Calu3 (cell line): ENCODE measurements at places on chromosomes 7 and 10.
A peak's percentile ranks its signal among the peaks of the same experiment; 100 is the strongest.

- no peak for DNase-seq
These were observed 47.7 kb downstream of the LRRN3 start for GRCh38 chr7:111138586-111138985.

DNA sequence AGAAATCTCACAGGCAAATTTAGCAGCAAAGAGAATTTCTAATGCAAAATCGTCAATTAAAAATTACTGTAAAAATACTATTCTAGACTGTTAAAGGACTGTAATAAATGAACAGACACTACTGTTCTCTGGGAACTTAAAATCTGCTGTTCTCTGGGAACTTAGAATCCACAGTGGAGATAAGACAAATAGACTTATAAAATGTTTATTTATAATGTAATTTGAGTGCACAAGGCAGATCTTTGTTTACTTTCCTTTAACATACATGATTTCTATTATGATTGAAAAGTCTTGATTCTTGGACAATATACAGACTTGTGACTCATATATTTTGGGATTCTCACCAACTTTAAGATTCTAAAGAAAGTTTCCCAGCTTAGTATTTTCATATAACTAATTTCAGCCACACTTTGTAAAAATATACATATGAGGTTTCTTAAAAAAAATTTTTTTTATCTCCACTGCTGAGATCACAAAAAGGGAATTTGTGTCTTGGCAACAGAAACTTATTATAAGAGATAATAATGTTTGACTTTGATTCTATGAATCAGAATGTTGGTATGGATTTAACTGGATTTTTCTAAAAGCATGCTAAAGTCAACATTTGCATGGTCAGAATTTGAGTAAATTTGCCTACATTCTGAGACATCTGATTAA lies 166.3 kb upstream of the RHOBTB1 start:
- DNase-seq: no peak

GRCh38 chr7:101232141-101232850 lies 5.3 kb downstream of the CLDN15 start:
- DNase-seq: peak; percentile 73

DNA sequence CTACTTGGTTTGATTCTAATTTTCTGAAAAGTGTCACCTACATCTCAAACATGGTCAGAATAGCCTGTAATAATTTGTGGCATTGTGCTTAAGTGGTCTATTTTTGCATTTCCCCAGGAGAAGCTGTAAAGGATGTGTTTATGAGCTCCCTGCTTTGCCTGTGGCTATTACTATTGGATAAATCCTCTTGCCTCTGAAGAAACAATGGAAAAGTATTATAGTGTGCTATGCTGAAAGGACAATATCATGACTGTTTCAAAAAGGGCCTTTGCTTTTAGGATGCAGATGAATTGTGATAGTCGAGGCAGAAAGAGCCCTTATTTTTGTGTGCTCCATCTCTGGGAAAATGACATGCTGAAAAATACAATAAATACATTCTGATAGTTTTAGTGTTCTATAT lies 94.1 kb upstream of the ARMC3 start:
- no peak for DNase-seq

- no peak for DNase-seq
These were observed 10.0 kb upstream of the MEST start for GRCh38 chr7:130481898-130482297.

DNA sequence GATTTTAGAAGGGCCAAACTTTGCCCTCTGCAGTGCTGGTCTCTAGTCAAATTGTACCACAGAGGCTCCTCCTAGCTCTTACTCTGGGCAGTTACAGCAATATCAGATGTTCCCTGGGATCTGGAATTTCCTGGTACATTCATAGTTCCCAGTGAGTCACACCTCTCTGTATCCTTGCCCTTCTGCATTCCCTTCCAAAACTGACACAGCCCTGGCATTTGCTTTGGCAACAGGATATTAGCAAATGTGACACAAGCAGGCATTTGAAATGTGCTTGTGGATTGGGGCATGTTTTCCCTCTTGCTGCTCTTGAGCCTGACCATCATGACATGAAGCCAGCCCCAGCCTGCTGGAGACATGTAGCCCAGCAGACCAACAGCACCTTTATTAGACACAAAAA lies 284.7 kb upstream of the AKR1E2 start:
- DNase-seq: peak; percentile 53

DNA sequence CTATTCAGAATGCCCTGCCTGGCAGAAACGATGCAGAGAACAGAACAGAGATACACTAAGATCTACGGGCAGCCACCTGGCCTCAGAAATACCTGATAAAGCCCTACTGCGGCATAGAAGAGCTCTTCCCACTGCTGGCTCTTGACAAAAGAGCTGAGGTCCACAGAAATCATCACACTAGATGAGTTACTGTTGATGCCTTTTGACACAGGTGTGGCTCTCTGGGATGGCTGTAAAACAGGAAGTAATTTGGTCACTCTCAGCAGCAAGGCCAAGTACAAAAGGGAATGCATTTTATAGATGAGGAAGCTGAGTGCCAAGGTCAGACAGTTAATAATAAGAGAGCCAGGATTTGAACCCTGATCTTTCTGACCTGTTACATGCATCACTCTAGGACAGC lies 35.0 kb upstream of the ACSL5 start:
- no peak for DNase-seq

GRCh38 chr10:3636356-3637181 lies 148.4 kb downstream of the KLF6 start:
- peak; percentile 10 for DNase-seq

DNA sequence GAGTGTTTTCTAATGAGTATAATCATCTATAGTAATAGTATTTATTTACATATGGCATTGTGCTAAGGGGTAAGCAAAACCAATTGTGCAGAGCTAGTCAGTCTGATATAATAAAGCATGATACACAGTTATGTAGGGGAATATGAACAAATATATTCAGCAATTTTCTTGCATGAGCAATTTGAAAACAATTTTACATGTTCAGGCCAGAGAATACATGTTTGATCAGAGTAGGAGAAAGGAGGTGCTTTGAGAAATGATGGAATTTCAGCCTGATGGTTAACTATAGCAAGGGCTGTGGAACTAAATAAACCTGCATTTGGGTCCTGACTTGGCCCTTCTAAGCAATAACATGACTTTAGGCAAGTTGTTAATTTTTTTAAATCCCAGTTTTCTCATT lies 214.5 kb downstream of the TWIST1 start:
- no peak for DNase-seq

DNA sequence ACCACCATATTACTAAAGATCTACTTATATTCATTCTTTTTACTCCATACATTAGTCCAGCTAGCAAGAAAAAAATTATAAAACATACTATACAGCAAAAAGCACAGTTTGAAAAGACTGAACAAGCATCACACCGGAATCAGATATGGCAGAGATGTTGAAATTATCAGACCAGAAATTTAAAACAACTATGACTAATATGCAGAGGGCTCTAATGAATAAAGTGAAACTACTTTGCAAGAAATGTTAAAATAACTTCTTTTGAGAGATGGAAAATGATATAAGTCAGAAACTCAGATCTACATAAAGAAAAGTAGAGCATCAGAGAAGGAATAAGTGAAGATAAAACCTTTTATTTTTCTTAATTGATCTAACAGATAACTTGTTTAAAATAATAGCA lies 50.9 kb downstream of the SGCE start:
- DNase-seq: no peak

DNA sequence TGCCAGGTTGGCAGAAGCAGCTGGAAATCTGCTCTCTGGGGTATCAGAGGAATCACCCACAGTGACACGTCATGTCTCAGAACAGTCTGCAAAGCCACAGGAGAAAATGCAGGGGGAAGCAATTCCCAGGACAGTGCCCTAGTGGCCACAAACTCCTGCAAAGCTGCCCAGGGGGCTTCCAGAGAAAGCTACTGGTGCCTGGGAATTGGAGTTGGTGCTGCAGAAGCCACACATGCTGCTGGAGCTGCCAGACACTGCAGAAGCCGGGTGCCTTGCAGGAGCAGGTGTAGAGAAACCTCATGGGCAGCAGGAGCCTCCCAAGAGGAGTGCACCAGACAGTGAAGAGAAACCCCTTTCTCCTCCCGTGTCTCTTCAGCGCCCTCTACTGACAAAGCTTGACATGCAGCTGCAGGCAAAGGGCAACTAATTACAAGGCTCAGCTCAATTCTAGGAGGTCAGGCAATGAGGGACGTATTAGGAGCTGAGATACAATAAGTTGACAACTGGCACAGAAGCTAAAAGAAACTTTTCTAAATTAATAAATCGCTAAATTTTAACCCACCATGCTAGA lies 30.2 kb upstream of the NUB1 start:
- peak; percentile 45 for DNase-seq

DNA sequence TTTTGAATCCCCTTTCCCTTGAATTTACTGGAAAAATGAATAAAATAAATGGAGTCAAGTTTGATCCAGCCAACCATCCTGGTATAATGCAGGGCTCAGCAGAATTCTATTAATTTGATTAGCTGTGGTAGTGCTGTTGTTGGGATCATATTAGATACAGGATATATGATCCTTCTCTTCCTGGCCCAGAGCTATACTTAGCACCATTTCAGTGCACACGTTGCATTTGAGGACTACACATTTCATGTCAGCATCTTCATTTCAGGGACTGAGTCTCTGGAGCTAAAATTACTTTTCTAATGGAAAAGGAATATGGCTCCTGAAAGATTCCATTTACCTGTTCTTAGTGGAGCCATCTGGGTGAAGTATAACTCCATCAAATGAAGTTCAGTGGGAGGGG lies 240.3 kb downstream of the BMPER start:
- no peak for DNase-seq

DNA sequence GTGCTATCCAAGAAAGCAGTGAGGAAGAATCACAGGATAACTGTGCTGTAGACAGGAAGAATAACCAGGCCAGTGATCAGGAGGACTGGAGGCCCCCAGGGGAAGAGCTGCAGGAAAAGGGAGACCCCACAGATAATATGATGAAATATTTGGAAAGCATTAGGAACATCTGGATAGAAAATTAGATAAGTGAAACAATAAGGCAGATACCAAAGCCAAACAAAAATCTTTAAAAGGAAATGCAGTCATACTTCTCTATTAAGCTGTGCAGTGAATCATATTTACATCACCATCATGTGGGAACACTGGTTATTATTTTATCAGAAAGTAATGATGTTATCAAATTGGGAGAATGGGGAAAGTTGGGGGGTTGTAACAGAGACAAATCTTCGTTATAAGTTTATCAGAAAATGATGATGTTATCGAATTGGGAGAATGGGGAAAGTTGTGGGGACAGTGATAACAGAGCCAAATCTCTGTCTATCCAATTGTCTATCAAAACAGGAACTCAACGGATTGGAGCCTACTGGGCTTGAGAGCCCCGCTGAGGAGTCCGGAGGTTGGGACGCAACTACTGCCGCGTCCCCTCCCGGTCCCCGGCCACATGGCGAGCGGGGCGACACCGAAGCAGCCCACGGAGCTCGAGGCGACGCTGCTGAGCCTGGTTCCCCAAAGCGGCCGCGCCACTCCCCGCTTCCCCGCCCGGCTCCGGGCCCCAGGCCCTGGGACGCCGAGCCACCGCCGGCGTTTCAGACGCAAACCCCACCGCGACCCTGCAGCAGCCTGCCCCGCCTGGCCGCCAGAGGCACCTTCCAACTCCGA lies 14.0 kb upstream of the RALA start:
- DNase-seq: peak; percentile 64

GRCh38 chr10:18418541-18419215 lies 232.7 kb downstream of the NSUN6 start:
- DNase-seq: no peak

- no peak for DNase-seq
These were observed 388.4 kb upstream of the FZD8 start for GRCh38 chr10:36030516-36030915.

GRCh38 chr10:6146921-6147320 lies 55.8 kb upstream of the PFKFB3 start:
- no peak for DNase-seq

DNA sequence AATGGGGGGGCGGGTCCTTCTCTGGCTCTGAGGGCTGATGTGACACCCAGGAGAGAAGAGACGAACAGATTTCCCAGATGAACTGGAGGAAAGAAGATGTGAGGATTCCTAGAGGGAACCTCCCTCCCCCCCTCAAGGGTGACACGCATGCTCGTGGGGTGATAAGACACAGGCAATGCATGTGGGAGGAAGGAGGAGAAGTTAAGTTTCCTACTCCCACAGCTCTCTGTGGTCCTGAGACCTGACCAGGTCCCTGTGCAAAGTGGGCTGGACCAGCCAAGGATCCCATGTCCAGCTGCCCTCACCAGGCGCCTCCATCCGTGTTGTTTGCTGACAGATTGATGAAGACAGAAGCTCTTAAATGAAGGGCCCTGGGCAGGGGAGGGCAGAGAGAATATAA lies 112.6 kb downstream of the SH3PXD2A start:
- no peak for DNase-seq

- no peak for DNase-seq
These were observed 12.0 kb upstream of the SCART1 start for GRCh38 chr10:133441780-133442179.

- peak; percentile 60 for DNase-seq
These were observed at the start of the genes DYDC1 and DYDC2 for GRCh38 chr10:80356563-80356988. DYDC1 (minus strand) TSS chr10:80356755; CDS start chr10:80352601, 4,154 bp downstream. DYDC2 (plus strand) TSS chr10:80356781; CDS start chr10:80362444, 5,663 bp downstream.

DNA sequence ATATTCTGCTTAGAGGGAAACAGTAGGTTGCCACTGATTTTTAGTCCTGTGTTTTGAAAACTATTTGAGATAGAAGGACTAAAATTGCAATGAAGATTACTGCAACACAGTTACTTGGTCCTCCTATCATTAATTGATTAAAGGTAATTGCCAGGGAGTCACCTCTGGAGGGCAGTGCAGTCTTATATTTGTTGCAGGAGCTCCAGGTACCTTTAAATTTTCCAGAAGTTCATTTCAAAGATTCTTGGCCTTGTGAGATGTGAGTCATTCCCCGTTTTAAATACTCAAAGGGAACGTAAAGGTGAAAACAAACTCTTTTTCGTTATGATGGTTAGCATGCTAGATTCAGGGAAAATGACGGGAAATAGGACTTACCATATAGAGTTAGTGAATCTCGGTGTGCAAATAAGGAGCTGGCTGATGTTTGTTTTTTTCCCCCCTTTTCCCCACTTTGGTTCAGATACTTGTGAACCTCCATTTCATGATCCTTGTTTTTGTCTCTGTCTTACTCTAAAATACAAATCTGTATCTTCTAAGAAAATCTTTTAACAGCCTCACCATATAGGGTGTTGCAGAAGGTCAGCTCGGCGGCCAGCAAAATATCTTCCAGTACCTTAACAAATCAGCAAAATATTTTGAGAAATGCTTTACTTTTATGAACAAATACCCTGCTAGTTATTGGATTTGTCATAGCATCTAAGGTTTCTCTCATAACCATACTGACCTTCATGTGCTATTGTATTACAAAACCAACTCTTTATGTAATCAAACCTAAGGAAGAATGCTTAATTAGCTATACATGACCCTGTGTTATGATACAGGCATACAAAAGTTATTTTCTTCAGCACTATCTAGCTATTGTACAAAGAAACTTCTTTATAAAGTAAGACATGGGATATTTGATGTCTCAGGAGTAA lies 143.0 kb upstream of the HDAC9 start:
- peak; percentile 81 for DNase-seq

- DNase-seq: no peak
These were observed 254.3 kb downstream of the IPMK start for GRCh38 chr10:58013406-58013805.
